ENCODE measurements at places on chromosomes 3 and 15. TPM values are rescaled to one million over a fixed set of nuclear protein-coding genes. Genes with fewer than 3 reads are reported as not detected.

The GREM1 gene
- 4.4 TPM for polyA plus RNA-seq

The GRAMD2A gene
- 3.0 TPM for polyA plus RNA-seq

The ARHGAP31 gene
- polyA plus RNA-seq = 3.9 TPM

The MON1A gene
- 16.9 TPM for polyA plus RNA-seq

The TTLL13 gene
- not detected for polyA plus RNA-seq

The CYP19A1 gene
- 0.58 TPM for polyA plus RNA-seq

The FOXB1 gene
- polyA plus RNA-seq = 1.9 TPM

The NRG4 gene
- 0.78 TPM for polyA plus RNA-seq

The KCNH8 gene
- polyA plus RNA-seq = 1.5 TPM

The PLA1A gene
- polyA plus RNA-seq = 2.4 TPM

The MESP1 gene
- polyA plus RNA-seq = 17.5 TPM

The LNP1 gene
- 4.4 TPM for polyA plus RNA-seq

The RNU6-1 gene
- not detected for polyA plus RNA-seq

The SLC28A1 gene
- not detected for polyA plus RNA-seq

The OXTR gene
- 0.42 TPM for polyA plus RNA-seq

The CSPG5 gene
- polyA plus RNA-seq = 32.3 TPM
